Activated CD8-positive, alpha-beta memory T cell treated with anti-CD3 and anti-CD28 coated beads for 1 hour (primary cell): ENCODE measurements at places on chromosomes 1 and 21.

- DNase-seq, result no peak
Observed at GRCh38 chr1:180462102-180462501, 40.3 kb downstream of the ACBD6 start.

DNA sequence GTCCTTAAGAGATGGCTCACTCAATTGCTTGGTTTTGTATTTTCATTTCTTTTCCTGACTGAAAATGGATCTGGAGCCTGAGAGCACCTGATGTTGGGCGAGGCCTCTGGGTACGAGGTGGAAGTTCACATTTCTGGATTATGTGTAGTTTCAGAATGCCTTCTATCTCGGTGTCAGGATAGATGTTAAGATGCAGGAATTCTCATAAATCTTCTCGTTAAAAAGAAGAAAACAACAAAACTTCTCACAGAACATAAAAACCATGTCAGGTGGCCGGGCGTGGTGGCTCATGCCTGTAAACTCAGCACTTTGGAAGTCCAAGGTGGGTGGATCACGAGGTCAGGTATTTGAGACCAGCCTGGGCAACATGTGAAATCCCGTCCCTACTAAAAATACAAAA is 101.8 kb downstream of the RHOU start:
- DNase-seq, result no peak

DNA sequence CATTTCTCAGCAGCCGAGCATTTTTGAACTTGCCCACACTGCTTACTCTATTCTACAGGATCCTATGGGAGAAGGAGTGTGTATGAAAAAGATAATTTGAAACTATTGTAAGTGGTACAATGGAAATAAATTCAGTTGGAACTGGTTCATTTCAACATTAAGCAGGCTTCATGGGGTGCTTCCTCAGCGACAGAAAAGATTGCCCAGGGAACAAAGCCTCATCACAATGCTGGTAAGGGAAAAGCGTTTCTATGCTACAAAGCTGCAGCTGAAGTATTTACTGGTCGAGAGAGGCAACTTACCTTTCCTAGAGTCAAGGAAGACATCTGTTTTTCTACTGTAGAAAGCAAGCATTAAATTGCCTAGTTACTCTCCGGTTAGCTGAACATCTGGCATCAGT is 568.2 kb upstream of the ZP4 start:
- no peak for DNase-seq

- no peak for DNase-seq
Observed at GRCh38 chr1:56665384-56665783, 20.3 kb downstream of the PRKAA2 start.
